Fibroblast of skin of right biceps (primary cell): ENCODE measurements at places on chromosomes 13 and 19.
A peak's percentile ranks its signal among the peaks of the same experiment; 100 is the strongest.

DNA sequence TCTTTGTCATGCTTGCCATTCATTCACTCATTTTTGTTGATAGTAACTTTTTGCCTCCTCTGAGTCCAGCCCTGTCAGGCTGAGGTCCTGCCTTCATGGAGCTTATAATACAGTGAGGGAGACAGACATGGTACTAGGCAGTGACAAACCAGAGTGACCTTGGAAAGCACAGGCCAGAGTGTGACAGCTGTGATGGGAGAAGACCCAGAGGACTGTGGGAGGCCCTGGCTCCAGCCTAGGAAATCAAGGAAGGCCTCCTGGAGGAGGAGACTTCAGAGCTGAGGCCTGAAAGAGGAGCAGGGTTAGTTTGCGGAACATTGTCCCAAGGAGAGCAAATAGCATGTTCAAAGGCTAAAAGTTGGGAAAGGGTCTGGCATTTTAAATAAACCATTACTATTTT, 20.5 kb downstream of the PAK4 start:
- no peak for DNase-seq

DNA sequence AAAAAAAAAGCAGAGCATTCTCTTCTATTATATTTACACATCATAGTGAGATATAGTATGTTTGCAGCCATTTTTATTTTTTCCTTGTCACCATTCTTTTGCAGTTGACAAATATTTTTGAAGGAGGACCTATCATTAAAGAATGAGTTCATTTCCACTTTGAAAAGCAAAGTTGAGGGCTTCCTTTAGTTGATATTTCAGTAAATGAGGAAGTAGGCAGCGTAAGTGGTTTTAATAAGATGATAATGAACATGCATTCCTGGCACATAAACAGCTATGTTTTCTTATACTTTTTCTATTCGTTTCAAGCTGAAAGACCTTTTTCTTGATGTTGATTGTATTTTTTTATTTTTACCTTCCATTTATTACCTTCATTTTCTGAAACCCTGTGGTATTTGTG, 66.2 kb downstream of the ZMYM2 start:
- no peak for DNase-seq

DNA sequence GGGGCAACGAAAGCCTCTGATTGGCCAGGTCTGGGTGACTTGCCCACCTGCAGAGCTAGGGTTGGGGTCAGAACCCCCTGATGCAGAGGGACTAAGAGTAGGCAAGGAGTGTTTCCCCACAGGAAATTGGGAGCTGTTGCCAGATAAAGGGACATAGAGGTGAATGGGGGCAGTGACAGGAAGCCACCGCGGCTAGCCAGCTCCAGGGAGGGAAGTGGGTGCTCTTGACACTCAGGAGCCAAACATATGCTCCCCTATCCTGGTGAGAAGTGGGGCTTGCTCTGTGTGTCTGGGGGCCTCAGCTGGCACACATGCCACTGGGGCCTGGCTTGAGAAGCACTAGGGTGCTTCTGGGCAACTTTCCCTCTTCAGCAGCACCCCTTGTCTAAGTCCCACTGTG, 26.0 kb downstream of the WDR88 start:
- no peak for DNase-seq

DNA sequence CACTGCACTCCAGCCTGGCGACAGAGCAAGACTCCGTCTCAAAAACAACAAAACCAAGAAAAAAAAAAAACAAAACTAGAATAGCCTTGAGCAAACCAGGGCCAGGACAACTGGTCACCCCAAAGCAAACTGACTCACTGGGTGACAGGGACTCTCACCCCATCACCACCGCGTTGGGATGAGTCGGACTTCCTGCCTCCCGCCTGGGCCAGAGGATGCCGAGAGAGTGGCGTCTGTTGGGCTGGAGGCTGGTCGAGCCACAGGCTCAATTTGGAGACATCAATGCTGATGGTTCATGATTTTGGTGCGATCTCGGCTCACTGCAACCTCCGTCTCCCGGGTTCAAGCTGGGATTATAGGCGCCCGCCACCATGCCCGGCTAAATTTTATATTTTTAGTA, 11.6 kb downstream of the TMPRSS9 start:
- DNase-seq, result peak; percentile 70

DNA sequence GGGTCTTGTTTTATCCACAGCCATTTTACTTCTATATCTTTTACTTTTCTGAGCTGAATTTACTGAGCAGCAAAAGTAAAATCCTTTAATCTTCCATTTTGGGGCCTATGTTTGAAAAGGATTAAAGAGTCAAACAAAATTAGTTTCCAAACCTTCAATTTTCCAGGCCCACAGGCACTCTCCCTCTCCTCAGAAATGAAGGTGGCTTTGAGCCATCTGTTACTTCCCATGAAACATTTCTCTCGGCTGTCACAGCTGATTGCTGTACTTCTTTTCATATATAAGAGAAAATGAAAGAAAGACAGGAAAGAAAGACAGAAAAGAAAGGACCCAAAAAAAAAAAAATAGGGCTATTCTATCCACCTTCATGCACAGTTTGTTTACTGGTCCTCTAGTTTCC, 194.9 kb downstream of the LACC1 start:
- no peak for DNase-seq

GRCh38 chr13:73166204-73166603, 107.4 kb downstream of the KLF5 start:
- no peak for DNase-seq

DNA sequence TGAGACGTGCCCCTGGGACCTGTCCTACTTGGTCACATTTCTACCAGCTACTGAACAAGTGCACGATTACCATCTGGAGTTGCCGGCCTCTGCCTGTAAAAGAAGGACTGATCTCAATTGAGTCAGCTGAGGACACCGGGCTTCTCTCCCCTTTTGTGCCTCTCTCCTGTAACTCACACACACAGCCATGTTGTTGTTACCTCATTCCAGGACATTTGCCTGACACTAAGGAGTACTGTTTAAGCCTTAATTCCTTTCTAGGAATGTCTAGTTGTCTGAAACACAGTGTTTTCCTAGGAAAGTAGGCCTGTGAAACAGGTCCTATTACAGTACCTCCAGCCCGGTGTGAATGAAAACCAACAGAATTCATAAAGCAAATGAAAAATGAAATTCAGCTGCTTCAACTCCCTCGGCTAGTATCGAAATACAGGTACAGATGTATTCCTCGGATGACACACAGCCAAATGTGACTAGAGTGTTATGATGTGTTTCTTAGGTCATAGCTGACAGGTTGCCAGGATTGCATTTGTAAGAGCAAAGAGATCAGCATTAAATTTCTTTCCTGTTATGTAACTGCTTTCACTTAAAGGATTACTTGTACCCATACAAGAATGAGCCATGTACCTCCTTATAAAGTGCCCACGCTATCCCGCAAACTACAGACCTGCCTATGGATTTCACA, 152.0 kb upstream of the IRS2 start:
- DNase-seq, result peak; percentile 82

GRCh38 chr19:29666578-29667386, 1.5 kb downstream of the PLEKHF1 start:
- DNase-seq, result peak; percentile 63

DNA sequence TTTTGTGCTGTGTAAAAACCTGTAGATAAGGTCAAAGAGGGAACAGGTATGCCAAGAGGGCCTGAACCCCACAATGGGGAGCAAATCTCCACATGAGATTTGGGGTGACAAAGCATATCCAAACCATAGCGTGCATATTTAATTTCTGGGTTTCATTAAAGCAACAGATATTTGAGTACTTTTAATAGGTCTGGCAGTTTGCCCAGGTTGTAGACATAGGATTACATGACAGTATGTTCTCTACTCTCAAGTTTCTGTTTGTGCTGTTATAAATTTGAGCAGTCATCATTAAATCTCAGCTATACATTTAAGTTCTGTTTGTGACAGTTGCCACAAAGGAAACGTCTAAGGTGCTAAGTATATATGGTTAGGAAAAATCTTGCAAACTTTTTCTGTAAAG, 236.4 kb downstream of the ATP8A2 start:
- no peak for DNase-seq

GRCh38 chr19:45347570-45348366, 7.2 kb downstream of the KLC3 start:
- DNase-seq, result no peak
